HEK293T (cell line): ENCODE measurements at places on chromosomes 1 and 21.

GRCh38 chr1:218703836-218704235 lies 358.7 kb downstream of the TGFB2 start:
- DNase-seq: no peak

GRCh38 chr21:35646606-35647005 lies 413.7 kb downstream of the SETD4 start:
- DNase-seq: no peak

DNA sequence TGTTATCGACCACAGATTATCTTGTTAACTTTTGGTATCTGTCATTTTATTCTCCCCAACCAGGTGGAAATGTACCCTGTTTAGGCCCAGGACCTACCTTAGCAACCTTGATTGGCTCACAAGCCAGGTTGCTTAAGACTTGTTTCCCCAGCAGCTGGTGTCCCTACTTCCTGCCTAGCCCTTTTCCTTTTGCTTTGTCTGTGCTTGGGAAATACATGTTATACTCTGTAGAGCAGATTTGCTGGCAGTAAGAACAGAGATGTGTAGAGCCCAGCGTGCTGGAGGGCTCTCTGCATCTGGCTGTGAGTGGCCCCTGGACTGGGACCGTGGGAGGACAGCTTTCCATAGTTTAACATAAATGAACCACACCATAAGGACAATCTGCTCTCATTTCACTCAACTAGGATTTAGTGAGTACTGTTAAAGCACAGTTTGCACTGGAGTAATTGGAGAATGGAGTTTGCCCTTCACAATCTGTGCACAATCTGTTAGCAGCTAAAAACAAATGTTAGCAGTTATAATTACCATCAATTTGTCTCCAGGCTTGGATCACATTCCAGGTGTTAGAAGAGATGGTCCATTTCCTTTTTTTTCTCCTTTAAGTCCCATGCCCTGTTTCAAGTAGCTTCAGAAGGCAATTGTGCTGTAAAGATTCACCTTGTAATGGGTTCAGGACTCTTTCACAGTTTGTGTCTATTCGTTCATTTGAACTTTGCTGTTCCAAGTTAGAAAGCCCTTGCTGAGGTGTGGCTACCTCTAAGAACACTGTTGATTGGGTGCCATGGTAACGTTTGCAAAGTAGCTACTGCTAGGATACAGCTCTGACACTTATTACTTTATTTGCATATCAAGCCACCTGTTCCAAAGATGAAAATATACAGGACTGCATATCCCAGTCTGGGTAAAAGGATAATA lies at the start of gene APOBEC4:
Gene APOBEC4, minus strand, starts transcription at position 770 of the 915 bp plus-strand sequence. CDS start 4,535 bp downstream, outside the sequence.
- no peak for DNase-seq

DNA sequence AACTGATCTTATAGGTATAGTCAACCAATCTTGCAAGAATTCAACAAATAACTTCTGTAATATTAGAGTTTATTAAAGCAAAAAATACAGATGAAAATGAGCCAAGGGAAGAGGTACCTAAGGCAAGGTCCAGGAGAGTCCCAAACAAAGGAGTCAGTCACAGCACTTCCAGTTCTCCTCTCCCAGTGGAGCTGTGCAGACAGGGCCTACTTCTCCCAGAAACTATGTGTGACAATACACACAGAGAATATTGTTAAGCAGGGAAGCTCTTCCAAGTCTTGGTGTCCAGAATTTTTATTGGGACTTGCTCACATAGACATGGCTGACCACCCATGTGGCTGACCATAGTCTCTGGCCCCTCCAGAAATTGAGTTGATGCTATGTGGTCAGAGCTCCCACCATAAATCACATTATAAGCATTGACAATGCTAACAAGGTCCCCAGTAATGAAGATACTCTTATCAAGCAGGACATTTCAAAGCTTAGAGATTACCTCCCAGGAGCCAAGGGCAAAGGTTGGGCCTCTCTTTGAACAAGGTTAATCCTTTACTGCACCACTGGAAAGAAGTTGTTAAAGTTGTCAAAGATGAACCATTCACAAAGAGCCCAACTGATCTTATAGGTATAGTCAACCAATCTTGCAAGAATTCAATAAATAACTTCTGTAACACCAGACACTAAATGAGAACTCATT lies 3.5 kb upstream of the CD244 start:
- DNase-seq: no peak

DNA sequence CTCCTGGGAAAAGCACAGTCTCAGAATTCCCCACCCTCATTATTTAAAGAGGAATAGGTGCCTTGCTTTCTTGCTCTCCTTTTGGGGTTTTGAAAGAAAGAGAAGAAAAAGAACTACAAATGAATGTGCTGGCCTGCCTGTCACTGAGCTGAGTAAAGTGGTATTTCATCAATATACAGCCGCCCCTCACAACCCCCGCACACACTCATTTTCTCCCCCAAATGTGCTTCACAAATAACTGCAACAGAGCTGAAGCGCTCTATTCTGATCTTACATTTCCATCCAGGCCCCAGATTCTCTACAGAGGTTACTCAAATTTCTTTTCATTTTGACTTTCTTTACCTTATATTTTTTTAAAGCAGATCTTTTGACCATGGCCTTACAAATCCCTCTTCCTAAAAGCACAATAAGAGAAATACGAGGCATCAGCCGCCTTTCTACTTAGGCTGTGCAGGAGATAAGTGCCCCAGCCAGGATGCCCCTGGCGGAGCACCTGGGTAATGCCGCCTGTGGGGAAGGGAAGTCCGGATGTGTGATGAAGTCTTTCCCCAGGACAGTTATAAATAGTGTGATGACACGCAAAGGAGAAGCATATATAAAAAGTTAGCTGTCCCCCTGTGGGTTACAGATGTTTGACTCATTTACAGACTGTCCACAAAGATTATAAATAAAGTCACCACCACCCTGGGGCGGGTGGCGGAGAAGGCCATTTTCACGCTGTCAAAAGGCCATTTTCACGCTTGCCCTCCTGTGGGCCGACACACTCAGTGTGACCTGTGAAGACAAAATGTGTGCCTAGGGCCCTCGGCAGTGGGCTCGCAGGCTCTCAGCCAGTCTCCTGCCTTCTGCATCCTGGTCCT lies 6.5 kb downstream of the KCNN3 start:
- DNase-seq: peak; percentile 86

DNA sequence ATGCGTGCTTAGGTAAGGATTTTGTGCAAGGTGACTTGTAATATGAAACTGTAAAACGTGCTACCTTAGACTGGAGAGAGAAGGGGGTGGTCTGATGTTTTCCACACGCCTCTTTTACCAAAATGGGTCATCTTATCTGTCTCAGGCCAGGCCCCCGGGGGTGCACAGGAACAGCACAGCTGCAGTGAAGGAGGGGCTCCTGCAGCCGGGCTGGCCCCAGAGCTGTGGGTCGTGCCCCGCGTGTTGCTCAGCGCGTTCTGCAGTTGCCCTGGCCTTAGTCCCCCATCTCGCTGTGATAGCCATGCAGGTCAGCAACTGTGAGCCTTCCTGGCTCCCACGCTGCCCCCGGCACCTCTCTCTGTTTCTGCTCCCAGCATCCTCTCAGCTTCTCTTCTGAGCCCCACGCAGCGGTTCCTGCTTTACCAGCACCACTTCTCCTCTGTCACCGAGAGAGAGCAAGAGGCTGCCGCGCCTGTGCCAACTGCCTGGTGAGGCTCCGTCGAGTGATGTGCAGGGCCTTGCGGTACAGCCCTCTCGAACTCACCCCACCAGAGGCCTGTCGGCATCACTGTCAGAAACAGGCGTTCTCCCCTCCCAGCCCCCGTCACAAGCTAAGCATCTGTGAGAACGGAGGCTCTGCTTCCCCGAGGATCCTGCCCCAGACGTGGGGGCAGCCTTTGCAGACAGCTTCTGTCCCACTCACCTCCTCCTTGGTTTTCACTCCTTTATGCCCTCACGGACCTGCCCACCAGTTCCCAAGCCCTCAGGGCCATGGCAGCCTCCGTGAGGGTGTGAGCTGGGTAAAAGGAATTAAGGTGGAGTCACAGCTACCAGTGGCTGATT lies 73.3 kb downstream of the ADARB1 start:
- no peak for DNase-seq
